HCEC 1CT (cell line): ENCODE measurements at places on chromosomes 3 and 15.
A peak's percentile ranks its signal among the peaks of the same experiment; 100 is the strongest.

DNA sequence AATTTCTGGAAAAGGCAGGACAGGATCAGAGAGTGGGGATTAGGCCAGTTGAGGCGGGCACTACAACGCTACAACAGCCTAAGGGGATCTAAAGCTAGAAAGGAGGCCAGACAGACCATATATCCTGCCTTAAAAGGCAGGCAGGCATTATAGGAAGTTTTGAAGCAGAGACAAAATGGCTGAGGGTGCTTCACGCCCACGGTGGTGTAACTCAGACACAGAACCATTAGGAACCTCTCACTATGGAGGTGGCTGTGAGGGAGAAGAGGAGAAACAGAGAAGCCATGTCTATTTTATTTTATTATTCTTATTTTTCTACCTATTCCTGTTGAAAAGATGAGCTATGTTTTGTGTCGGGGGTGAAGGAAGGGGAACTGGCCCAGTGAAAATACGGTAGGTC lies 2.1 kb upstream of the USP4 start:
- no peak for DNase-seq

DNA sequence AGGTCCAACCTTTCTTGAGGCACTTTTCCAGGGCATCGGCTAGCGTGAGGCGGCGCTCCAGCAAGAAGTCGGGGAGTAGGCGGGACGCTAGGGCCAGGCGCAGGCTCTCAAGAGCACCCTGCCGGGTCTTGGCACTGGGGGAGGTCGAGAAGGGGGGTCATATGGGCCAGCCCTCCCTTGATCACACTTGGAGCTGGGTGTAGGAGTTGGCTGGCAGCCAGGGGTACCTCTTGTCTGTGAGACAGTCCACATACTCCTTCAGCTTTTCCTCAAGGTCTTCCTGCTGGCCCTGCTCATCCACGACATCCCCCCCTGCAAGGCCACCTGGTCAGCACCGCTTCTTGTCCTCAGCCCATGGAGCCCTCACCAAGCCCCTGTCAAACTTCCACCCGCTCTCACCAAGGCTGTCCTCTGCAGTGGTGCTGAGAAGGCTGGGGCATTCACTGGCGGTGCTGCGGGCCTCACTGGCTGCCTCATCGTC lies 2.0 kb downstream of the IFRD2 start:
- DNase-seq, result no peak

DNA sequence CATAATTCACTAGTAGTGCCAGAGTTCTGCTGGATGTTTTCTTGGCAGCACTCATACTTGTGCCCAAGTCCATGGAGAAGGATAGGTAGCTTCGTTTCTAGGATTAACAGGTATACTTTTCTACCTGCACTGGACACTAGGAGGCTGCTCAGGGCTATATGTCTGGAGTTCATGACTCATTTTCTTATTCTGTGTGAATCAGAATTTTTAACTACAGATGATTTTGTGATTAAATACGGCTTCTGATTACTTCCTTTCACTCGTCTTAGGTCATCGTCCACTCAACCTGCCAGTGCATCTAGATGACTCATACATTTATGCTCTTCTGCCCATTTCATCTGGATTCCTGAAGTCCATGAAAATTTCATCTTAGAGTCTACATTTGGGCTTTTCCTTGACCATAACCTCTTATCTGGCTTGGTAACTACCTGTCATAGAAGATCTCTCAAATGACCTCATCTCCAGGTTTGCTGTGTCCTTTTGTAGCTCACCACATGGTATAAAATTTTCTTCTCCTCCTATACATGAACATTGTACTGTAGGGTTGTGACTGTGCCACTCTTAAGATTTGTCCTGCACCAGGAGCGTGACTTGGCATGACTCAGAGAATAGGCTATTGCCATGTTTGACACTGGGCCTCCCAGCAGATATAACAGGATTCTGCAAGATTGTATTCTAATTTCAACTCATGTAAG lies 66.7 kb upstream of the GCSAM start:
- DNase-seq, result peak; percentile 33

DNA sequence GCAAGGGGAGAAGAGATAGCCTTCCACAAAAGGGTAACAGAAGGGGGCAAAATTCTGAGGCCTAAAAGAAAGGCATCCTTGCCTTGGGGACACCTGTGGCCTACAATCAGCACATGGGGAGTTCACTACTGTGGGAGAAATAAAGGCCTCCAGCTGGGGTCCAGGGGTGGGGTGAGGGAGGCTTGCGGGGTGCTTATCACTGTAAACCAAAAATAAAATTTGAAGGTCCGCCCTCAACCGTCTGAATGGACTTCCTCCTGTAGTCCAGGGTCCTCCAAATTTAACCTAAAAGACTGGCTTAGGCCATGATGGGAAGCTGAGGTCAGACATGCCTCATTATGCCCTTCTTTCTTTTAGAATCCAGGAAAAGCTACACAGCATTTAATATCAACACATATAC lies 2.1 kb upstream of the POLR2M start:
- no peak for DNase-seq

GRCh38 chr15:99169769-99170311 lies 65.0 kb downstream of the SYNM start:
- DNase-seq, result peak; percentile 54
